ENCODE measurements at places on chromosomes 4 and X.
A peak's percentile ranks its signal among the peaks of the same experiment; 100 is the strongest.

DNA sequence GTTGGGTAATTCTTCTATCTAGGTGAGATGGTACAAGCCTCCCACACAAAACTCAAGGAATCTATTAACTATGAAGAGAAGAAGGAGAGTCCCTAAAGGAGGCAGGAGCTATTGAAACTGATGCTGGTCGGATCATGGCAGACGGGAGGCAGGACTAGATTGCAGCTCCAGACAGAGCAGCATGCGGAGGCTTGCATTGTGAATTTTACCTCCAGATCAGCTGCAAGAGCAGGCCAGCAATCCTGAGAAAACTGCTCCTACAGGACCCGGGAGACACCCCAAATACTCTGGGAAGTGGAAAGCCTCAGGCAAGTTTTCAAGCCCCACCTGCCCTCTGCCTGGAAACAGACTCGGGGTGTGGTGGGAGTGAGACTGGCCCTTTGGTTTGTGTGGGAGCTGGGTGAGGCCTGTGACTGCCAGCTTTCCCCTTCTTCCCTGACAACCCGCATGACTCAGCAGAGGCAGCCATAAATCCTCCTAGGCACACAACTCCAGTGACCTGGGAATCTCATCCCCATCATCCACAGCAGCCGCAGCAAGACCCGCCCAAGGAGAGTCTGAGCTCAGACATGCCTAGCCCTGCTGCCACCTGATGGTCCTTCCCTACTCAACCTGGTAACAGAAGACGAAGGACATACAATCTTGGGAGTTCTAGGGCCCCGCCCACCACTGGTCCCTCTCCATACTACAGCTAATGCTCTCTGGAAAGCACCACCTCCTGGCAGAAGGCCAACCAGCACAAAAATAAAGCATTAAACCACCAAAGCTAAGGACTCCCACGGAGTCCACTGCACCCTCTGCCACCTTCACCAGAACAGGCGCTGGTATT lies 30.9 kb downstream of the GATB start:
- DNase-seq, result no peak

GRCh38 chr4:182187674-182188073 lies 55.5 kb upstream of the TENM3 start:
- no peak for DNase-seq

- DNase-seq, result peak; percentile 44
Observed at GRCh38 chr4:141636082-141636770, at the start of gene IL15. Gene IL15, plus strand, starts transcription at chr4:141636583. Its CDS starts 82,882 bp downstream, at chr4:141719465.

DNA sequence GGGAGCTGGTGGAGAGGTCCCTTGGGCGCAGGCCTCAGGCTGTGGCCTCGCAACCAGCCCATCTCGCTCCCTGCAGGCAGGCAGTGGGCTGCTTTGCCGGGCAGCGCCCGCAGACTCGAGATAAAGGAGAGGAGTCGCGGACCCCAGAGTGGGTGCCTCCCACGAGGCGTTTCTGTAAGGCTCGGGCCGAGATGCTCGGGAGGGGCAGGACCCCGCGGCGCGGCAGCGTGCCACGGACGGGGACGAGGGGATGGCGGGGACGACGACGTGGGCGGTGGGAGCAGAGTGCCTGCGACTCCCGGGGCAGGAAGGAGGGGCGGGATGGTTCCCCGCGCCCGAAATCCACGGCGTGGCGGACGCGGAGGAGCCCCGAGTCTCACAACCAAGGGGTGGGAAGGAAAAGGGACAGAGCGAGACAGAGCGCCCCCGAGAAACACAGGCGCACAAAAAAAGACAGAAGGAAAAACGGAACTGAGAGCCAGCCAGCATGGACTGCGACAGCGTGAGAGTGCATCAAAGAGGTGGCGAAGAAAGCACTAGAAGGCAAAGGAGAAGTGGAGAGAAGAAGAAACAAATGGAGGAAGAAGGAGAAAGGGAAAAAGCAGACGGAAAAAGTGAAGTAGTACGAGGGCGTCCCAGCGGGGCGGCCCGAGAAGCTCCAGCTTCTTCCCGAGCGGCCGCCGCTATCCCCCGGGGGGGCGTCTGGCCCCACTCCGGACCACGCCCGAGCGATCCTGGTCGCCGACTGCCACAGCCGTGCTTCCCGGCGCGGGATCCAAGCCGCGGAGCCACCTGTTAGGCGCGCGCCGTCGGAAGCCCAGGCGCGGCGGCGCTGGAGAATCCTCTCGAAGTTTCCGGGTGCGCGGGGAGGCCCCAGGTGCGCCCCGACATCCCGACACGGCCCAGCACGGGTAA lies 1.5 kb downstream of the BEND4 start:
- no peak for DNase-seq

GRCh38 chr4:24850674-24851073 lies 55.3 kb downstream of the SOD3 start:
- DNase-seq, result no peak

DNA sequence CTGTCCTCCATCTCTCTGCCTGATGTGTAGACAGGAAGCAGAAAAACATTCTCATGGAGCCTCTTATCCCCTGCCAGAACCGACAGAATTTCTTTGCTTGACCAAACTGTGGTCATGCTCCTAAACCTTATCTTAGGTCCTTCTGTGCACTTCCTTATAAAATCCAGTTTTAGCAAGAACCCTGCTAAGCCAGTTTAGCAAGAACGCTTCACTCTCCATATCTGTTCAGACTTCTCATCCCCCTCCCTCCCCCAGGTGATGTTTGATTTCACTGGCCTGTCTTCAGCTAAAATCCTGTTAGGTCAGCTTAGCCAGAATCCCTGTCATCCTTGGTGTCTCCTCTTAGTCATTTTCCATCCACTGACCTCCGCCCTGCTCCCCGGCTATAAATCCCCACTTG lies 1130.9 kb upstream of the PRKX start:
- no peak for DNase-seq

DNA sequence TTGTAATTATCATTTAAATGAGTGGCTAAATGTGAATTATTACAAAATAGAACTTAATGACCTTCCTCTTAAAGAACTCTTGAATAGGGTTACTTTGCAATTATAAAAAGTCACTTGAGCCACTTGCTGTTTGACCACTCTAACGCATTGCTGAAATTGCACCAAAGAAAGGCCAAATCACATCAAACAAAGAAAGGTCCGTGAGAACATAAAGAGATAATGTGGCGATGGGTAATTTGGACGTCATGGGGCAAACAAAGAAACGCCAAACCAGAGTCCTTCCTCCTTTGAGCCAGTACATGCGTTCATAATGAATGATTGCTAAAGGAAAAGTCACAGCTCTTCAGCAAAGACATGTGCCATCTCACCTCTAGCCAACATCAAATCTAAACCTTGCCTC lies 229.8 kb upstream of the STS start:
- DNase-seq, result no peak

DNA sequence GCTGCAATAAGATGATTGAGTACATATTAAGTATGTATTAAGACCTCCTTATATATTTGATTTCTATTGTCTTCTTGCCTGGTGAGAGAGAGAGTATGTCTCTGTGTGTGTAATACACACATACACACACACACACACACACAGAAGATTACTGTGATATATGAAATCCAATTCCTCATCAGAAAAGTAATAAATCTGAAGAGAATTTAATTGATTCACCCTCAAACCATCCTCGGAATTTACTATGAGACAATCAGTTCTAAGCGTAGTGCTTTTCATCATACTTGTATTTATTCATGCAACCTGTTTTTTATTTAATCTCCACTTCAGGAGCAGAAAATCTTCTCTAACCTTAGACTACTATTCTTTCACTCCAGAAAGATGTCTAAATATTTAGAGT lies 62.3 kb upstream of the TLL1 start:
- no peak for DNase-seq

Data from renal pelvis (tissue), 12 donors.